Vagina (tissue), 2 donors: ENCODE measurements at places on chromosomes 7 and 10.

GRCh38 chr7:150428671-150429451 is 21.6 kb upstream of the GIMAP8 start:
- peak; percentile 79 for DNase-seq

GRCh38 chr10:50622706-50623662 is 772 bp downstream of the SGMS1 start:
- DNase-seq = no peak

GRCh38 chr7:31077484-31078362 is 25.6 kb downstream of the ADCYAP1R1 start:
- no peak for DNase-seq

GRCh38 chr10:116974456-116975005 is 30.5 kb downstream of the SHTN1 start:
- no peak for DNase-seq

DNA sequence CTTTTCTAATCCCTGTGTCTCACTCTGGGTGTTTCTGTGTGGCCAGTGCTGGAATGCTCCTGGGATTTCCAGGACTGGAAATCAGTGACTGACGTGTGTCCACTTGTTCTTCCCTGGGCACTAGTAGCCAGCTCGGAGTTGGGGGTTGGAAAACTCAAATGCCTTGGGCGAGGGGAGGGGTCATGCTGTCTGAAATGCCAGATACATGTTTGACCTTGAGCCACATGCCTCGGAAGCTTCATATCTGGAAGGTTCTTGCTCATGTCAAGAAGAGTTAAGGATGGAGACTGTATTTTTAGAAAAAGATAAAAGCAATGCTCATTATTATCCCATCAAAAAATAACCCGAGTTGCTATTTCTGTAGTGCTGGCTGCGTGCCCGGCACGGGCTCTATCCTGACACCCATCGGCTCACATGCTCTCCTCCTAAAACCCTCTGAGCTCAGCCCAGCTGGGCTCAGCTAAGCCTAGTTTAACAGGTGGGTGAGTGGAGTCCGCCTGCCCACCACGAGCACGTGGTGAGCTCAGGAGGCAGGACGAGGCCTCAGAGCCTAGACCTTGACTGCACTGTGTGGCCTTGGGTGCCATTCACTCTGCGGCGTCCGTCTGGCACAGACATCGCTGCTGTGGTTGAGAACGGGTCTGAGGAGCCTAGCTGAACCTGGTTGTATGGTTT is 6.4 kb downstream of the DPYSL4 start:
- no peak for DNase-seq

DNA sequence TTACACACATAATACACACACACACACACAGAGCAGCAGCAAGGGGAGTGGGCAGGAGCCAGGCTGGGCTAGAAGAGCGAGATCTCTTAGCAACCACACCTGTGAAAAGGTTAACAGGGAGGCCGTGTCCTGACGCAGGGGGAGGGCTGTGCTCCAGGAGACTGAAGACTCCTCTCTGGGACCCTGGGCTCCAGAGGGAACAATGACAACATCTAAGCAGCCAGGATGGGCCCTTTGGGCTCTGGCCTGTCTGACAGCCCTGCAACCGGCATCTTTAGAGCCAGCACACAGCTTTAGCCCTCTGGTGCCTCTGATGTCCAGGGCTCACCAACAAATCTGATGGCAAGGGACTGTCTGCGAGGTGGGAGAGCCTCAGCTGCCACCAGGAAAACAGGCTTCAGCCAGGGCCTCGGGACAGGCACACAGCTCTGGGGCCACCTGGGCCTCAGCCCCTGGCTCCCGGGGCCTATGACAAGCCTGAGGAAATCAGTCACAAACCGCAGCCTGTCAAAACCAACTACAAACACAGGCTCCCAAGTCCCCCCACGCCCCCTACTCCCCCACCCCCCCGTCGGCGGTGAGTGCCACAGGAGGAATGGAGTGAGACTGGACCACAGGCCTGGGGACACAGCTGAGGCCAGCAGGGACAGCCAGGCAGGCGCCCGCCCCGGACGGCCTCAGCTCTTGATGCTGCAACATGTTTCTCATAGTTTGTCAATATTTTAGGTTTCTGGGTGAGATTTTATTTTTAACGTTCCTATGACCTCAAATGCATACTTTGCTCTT is 102.8 kb downstream of the TNS3 start:
- DNase-seq = no peak

DNA sequence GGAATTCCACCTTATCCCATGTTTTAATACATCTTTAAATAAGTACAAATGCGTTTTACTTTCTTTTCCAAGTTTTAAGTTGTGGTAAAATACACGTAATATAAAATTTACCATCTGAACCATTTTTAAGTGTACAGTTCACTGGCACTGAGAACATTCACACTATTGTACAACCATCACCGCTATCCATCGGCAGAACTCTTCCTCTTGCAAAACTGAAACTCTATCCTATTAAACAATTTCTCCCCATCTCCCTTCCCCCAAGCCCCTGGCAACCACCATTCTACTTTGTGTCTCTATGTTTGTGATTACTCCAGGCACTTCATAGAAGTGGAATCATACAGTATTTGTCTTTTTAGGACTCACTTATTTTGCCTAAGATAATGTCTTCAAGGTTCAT is 33.8 kb downstream of the HIP1 start:
- DNase-seq = no peak

DNA sequence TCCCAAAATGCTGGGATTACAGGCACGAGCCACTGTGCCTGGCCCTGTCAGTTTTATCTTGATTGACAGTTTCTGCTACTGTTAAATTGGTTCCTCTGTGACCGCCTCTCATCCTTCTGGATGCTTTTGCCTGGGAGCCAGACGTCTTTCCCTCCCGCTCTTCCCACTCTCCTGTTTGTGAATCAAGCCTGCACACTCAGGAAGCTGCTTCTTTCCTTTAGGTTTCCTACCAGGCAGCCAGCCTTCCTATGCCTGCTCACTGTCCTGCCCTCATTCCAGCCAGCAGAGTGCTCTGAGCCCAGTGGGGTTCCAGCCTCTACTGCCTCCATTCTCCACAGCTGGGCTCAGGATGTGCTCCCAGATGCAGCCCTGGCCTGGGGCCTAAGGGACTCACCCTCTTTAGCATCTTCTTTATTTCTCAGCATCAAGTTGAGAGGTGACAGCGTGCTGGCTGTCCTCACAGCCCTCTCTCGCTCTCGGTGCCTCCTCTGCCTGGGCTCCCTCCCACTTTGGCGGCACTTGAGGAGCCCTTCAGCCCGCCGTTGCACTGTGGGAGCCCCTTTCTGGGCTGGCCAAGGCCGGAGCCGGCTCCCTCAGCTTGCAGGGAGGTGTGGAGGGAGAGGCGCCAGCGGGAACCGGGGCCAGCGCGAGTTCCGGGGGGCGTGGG is 5.1 kb downstream of the SH2D4B start:
- DNase-seq = no peak

DNA sequence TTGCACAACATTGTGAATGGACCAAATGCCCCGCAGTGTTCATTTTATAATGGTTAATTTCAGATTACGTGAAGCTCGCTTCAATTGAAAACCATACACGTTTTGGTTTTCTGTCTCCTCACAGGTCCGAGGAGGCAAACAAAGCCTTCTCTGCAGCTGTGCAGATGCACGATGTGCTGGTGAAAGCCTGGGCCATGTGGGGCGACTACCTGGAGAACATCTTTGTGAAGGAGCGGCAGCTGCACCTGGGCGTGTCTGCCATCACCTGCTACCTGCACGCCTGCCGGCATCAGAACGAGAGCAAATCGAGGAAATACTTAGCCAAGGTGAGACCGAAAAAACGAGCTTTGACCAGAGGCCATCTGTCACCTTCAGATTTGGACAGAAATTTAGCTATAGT is 110.3 kb downstream of the TRRAP start:
- DNase-seq = no peak

DNA sequence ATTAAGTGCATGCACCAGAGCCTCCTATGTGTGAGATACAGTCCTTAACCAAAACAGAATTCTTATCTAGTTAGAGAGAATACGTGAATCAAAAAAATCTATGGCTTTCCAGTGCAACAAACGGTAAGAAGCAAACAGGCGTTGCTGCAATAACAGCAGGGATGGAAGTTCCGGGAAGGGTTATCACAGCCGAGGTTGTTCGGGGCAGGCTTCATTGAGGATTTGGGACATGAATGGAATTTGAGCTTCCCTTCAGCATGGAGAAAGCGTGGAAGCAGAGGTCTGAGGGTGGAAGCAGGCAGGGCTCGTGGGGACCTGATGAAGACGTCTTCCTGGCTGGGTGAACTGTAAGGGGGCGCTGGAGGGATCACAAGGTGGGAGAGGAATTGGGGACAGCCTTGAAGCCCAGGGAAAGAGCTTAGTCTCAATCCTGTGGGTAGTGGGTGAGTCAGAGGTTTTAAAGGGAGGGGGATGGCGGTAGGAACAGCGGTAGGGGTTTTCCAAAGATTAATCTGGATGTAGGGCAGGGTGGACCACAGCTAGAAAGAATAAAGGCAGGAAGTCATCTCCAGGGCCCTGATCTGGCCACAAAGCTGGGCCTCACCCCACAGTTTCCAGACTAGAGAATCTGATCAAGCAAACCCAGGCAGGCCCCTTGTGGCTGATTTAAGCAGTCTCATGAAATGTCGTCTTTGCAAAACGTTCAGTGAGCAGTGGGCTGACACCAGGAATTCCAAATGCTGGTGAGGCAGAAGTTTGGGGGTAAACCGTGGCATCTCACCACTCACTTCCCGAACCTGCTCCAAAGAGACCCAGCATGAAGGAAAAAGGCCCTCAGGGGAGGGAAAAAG is 65.1 kb downstream of the CALML3 start:
- no peak for DNase-seq

DNA sequence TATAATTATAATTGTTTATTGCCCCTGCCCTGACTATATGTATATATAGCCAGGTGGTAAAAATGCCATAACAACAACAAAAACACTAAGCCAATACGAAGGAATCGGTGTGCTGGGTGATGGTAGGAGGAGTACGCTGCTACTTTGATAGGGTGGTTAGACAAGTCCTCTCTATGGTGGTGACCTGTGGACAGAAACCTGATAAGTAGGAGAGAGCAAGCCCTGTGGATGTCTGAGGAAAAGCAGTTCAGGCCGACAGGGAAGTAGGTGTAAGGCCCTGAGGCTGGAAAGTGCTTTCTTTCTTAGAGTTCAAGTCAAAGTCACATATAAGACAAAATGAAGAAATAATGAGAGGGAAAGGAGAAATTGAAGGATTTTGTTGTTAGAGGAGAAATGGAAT is 823.8 kb upstream of the CELF2 start:
- DNase-seq = no peak

DNA sequence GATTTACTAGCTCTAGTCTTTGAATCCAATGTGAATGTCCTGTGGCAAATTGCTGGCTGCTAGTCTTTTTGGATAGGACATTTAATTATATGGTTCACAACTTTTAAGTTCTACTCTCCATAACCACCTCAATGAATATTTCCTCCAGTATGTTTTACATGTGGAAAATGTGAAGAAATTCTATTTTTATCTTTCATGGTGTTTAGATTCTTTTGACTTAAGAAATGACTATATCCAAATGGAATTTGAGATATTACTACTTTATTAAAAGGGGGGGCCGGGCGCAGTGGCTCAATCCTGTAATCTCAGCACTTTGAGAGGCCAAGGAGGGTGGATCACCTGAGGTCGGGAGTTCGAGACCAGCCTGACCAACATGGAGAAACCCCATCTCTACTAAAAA is 202.0 kb downstream of the ARL4A start:
- no peak for DNase-seq

GRCh38 chr7:92809760-92810573 is 26.4 kb downstream of the CDK6 start:
- DNase-seq = no peak

DNA sequence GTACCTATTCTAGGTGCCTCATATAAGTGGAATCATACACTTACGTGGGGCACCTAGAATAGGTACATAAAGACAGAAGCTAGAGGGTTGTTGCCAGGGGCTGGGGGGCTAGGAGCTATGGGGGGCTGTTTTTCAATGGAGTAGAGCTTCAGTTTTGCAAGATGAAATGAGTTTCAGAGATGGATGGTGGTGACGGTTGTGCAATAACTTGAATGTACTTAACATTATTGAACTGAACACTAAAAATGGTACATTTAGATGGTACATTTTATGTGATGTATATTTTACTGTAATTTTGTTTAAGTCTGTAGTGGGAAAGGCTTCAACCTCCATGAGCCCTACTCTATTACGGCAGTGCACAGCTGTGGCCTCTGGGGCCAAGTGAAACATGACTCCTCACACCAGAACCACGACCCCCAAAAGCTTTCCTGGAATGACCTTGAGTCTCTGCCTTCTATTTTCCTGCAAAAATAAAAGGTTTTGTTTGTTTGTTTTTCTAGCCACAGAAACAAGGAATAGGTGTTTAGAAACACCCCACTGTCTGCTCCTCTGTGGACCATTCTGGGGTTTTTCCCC is 147.3 kb upstream of the PLXNA4 start:
- DNase-seq = no peak

DNA sequence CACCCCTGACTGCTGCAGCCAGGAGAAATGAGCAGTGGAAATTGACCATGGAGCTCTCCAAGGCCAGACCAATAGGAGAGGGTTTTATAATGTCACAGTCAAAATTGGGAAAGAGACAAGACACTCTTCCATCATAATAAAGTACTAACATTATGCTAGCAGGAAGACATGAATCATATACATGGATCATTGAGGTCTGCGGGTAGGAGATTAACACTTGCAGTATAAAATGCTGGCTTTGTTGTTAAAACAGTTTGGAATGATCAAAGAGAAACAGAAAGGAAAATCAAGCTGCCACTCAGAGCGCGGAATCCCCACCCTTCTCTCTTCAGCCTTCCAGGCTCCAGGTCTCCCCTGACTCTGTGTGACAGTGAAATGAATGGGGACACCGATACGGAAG is 53.4 kb upstream of the CALN1 start:
- no peak for DNase-seq

- no peak for DNase-seq
Observed at GRCh38 chr7:2151237-2151636, 81.5 kb downstream of the MAD1L1 start.

DNA sequence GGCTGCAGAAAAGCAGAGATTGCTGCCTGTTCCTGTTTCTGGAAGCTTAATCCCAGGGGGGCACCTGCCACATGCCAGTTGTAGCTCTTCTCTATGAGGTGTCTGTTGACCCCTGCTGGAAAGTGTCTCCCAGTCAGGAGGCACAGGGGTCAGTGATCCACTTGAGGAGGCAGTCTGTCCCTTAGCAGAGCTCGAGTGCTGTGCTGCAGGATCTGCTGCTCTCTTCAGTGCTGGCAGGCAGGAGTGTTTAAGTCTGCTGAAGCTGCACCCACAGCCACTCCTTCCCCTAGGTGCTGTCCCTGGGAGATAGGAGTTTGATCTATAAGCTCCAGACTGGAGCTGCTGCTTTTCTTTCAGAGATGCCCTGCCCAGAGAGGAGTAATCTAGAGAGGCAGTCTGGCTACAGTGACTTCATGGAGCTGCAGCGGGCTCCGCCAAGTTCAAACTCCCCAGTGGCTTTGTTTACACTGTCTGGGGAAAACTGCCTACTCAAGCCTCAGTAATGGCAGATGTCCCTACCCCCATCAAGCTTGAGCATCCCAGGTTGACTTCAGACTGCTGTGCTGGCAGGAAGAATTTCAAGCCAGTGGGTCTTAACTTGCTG is 57.6 kb upstream of the CROT start:
- DNase-seq = no peak
